ENCODE measurements at places on chromosomes 5 and 9.

DNA sequence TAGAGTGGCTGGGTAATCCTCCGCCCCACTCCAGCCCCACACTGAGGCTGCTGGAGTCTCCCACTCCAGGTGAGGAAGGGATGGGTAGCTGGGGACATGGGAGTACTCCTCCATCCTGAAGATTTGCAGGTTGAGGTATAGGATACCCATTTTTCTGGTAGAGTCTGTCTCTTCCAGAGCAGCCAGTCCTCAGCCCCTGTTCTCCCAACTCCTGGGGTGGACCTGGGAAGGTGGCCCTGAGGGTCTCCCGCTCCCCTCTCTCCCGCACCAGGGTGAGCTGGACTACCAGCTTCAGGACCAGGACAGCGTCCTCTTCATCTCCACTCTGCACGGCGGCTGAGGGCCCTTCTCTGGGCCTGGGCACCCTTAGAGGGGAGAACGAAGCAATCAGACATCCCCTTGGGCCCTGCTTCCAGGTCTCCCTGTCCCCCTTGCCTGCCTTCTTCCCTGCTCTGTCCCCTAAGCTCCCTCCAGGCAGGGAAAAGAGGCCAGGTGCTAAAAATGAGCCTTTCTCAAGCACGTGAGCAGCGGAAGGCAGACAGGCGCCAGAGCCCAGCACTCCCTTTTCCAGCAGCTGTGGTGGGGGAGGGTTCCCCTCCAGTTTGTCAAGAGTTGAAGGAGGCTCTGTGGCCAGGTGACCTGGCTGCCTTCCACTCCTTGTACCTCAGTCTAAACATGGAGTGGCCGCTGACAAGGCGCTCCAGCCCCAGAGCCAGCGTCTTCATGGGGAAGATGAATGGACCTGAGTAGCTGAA, 18.4 kb downstream of the URM1 start:
- DNase-seq: no peak

- no peak for DNase-seq
Observed at GRCh38 chr5:60517850-60518249, 182.1 kb downstream of the DEPDC1B start.

DNA sequence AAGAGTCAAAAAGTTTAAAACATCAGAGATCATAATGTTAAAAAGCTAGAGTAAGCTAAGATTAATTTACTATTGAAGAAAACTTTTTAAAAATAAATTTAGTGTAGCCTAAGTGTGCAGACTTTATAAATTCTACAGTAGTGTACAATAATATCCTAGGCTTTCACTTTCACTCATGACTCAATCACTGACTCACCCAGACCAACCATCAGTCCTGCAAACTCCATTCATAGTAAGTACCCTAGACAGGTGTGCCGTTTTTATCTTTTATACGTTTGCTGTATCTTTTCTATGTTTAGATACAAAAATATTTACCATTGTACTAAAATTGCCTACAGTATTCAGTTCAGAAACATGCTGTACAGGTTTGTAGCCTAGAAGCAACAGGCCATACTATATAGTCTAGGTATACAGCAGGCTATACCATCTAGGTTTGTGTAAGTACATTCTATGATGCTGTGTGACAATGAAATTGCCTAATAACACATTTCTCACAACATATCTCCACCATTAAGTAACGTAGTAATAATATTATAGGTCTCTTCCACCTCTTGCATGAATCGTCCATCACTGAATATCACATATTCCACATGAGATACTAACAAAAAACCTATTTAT, 59.2 kb downstream of the MEGF9 start:
- peak; percentile 30 for DNase-seq

GRCh38 chr9:92055624-92056023, 59.6 kb downstream of the SPTLC1 start:
- DNase-seq: no peak

DNA sequence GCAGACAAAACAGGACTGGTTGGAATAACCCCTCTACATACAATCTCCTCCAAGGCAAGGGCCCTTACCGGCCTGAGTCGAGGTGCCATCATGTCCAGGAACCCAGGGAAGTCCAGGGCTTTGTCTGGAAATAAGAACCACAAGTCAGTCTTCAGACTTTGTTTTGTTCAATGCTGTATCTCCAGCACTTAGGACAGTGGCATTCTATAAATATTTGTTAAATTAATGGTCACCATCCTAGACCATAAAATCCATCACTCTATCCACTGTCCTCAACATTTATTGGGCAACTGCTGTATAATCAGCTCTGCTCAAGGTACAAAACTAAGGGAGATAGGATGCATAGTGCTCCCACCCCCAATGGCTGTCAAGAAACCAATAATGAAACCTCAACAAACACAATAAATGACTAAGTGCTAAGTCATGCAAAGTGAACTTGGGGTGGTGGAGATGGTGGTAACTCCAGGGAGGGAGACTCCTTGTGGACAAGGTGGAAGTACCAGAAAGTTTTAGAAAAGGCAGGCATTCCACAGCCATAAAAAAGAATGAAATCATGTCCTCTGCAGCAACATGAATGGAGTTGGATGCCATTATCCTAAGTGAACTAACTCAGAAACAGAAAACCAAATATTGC, 5.0 kb downstream of the RELL2 start:
- peak; percentile 87 for DNase-seq

DNA sequence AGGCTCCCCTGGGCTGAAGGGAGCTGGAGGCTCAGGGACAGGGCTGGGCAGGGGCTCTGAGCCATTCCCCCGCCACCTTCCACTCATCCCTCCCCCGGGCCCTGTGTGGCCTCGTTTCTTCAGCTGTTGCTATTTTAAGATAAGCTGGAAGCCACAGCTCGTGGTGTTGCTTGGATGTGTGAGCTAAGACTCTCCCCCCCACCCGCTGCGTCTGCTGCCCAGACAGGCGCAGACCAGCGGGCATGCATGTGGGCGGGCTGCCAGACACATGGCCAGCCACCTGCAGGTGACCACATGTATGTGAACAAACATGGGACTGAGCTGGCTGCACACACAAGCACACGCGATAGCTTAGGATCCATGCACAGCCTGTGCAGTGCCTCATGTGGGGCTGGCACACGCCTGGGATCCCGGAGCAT, 8.7 kb downstream of the SNCB start:
- no peak for DNase-seq

DNA sequence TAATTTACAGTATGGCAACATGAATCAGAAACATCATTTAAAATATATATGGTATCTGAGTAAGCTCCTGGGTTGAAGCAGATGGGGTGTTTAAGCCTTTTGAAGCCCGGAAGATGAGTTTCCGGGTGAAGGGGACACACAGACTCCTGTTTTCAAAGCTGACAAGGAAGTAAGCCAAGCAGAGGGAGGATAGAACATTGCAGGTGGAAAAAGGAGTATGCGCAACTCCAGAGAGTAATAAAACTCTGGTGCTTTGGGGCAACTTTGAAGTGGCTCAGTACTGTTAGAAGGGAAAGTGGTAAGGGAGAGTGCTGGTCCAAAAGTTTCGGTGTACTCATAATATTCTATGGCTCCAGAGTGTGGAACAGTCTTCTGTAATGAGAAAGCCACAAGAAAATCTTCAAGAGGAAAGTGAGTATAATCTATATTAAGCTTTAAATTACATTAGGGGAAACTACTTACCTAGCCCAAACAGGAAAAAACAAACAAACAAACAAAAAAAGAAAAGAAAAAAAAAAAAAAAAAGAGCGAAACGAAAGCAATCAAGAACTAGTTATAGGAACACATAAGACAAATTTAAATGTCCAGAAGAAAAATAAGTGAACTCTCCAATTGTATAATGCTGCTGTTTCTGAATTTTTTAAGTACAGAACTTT, 2.3 kb upstream of the ST8SIA4 start:
- no peak for DNase-seq

DNA sequence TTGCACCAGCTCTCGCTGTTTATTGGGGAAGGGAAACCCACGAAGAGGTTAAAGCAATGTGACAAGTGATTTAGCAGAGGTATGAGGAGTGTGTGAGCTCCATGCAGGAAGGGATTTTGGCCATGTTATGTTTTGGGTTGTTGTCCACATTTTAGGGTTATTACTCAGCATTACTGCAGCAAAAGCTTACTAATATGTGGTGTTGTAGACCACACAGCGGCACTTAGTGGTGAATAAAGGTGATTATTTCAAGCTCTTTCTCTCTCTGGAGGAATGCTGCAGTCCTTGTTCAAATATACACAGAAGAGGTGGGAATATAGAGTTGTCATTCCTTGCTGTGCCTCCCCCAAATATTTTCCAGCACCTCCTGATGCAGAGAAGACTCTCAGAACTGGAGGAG, 29.7 kb upstream of the AKNA start:
- DNase-seq: no peak

DNA sequence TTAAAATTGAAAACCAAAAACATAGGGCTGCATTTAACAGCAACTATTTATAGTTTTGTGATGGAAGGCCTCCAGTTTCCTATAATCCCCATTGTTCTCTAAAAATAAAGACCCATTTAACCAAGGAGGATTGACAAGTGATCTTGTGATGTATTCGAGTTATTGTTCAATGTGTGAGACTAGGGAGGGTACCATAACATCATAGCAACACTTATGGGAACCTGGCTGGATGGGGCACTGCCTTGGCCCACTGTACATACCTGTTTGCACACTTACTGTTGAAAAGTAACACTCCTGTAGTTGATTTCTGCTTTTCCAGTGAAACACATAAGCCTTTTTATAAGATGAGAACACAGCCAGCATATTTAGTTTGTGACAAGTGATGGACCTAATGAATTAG, 32.3 kb downstream of the MACIR start:
- DNase-seq: no peak

DNA sequence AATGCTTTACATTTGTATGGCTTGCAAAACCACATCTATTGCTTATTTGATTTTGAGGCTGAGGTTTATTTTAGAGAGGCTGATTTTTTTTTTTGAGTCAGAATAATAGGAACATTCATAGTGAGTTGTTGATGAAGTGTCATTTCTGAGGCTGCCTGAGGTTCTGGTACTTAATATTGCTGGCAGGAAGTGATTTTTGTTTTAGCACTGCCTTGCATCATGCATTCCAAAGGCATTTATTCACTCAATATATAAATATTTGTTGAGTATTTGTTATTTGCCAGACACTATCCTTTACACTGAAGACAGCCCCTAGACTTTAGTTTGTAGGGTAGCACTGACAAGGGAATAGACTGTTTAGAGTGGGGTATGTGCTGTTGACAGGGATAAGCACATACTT, 2.7 kb downstream of the RNF20 start:
- peak; percentile 61 for DNase-seq

DNA sequence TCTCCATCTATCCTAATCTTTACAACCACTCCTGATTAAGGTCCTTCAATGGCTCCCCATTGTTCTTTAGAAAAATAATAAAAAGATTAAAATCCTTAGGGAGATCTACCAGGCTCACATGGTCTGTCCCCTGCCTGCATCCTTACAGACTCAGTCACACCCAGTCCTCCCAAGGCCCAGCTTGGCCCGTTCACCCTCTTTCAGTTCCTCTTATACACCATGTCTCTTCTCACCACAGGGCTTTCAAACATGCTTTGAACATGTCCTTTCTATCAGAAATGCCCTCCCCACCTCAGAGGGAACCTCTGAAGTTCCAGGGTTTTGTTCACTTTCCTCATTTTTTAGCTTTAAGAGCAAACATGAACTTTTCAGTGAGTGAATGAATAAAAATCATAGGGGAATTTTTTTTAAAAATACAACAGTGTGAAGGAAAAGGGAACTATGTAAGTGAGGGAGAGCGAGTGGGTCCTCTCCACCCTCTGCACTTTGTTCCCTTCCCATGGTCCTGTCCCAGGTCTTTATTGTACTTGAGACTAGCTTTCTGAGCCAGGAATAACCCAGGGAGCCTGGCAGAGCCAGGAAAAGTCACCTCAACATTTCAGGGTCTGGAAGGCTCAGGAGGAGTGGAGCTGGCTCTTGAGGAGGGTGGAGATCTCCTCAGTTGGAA, 55.3 kb downstream of the TRPC7 start:
- no peak for DNase-seq

DNA sequence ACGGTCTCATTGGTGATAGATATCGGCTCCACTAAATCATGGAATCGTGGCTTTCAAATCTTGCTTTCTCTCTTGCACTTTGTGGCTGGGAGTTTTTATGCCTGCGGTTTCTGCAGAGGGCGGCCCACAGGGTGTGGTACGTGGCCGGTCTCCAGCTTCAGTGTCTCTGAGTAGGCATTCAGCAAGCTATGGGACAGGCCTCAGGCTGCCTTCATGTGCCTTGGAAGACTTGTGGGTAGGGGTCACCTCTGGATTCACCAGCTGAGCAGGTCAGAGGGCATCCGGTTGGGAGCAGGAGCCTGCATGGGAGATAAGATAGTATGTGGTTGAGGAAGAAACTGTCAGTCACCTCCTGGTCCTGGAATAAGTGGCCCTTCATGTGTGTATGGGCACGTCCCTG, 47.7 kb downstream of the AMBP start:
- no peak for DNase-seq

DNA sequence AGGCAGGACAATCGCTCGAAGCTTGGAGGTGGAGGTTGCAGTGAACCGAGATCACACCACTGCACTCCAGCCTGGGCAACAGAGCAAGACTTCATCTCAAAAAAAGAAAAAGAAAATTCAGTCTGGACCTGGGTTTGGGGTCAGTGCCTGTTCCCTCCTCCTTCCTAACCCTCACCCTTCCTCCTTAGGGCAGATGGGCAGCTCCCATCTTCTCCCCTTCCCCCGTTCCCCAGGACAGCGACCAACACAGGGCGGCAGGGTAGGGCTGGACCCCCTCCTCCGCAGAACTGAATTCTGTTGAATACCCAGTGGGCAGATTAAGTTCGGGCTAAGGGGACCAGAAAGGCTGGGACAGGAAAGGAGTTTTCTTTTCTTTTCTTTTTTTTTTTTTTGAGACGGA, 1.5 kb upstream of the RMND5B start:
- no peak for DNase-seq

GRCh38 chr9:14314424-14314928, 535 bp upstream of the NFIB start:
- DNase-seq: no peak

- DNase-seq: no peak
Observed at GRCh38 chr5:167578977-167579692, 712.3 kb upstream of the WWC1 start.

DNA sequence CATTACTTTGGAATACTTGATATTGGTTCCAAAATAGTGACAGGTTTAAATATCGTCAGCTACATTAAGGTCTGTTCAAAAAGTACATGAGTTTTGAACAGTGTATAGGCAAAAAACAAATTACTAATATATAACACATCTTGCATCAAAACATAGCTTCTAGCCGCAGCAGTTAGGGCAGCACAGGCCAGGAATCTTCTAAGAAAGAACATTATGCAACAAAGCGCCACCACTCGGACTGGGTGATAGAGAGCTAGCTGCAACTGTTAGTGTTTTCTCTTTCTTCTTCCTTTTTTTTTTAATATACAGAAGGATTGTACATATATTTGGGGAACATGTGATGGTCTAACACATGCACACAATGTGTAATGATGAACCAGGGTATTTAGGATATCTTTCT, 504.5 kb downstream of the NR2F1-AS1 start:
- DNase-seq: no peak

DNA sequence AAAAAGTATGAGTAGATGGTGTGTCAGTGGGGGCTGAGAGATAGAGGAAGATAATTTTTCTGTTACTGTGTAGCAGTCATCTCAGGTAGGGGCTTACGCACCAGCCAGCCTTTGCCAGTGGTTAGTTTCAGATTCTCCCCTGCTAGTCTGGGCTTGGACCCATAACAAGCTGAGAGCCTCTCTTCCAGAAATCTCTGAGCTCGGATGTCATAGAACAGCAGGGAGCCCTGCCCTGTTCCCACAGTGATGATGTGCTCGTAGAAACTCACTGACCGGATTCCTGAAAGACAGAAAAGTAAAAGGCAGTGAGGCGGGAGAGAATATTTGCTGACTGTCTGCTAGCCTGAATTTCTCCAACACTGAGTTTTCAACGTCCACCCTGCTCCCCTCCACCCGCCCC, 37.2 kb downstream of the DCAF12 start:
- no peak for DNase-seq

GRCh38 chr5:126383776-126384175, 39.4 kb upstream of the GRAMD2B start:
- no peak for DNase-seq

All from kidney capillary endothelial cell (primary cell).